GM12865 (cell line): ENCODE measurements at places on chromosomes 5 and 9.

GRCh38 chr5:137437774-137438173, 61.4 kb downstream of the SPOCK1 start:
- DNase-seq, result no peak

- no peak for DNase-seq
Observed at GRCh38 chr9:105007143-105007542, 79.2 kb upstream of the ABCA1 start.

- DNase-seq, result no peak
Observed at GRCh38 chr9:85662573-85662972, 79.2 kb downstream of the AGTPBP1 start.

DNA sequence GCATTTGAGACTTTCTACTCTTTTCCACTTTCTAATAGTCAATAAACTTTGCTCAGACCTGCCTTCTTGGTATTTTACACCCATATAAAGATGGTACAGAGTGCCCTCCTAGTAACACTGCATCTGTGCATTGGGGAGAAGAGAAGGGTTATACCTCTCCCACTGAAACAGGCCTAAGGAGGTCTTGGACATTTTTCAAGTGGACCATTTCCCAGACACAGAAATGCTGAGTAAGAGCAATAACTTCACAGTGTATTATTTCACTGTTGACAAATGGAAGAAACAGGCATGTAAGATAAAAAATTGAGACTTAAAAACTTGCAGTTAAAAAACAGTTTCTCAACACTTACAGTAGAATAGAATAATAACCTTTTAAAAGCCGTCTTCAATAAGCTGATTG, 1224.0 kb upstream of the CDH18 start:
- DNase-seq, result no peak

GRCh38 chr5:73822278-73822988, 196.4 kb downstream of the ARHGEF28 start:
- no peak for DNase-seq

- no peak for DNase-seq
Observed at GRCh38 chr5:149182241-149182640, 40.9 kb downstream of the ABLIM3 start.

GRCh38 chr9:21434202-21435014, 5.8 kb upstream of the IFNA1 start:
- peak; percentile 71 for DNase-seq

DNA sequence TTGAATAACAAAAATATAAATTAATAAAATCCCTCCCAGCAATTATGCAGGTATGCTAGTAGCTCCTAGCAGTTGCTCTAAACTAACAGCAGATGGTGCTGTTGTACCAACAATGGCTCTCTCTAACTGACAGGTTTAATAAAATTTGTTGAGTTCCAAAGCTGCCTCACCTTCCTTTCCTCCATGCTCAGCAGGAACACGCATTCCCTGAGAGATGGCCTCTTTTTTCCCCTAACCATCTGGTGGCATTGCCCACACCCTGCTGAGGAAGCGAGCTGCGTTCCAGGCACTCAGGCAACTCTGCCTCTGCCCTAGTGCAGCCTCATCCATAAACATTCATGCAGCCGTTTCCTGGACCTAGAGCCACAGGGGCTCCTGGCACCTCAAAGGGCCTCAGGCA, 106.2 kb downstream of the KLHL3 start:
- peak; percentile 62 for DNase-seq

DNA sequence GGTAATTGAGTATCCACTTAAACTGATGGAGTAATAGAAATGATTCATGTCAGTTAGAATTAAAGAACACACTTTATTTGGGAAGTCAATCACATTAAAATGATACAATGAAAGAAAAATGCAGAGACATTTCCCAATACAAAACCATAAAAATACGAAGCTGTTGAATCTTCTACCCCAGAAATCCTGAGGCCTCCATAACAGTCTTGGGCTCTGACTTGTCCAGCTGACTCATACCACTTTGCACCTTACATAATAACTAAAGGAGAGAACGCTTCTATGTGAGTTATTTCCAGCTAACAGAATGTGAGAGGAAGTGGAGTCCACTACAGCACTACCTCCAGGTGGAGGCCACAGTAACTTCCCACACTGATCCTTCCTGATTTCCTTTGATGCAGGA, 305.0 kb downstream of the MRPS30 start:
- DNase-seq, result no peak

- peak; percentile 49 for DNase-seq
Observed at GRCh38 chr5:157253547-157253946, 12.4 kb upstream of the CYFIP2 start.

- no peak for DNase-seq
Observed at GRCh38 chr9:36891341-36891811, 142.7 kb downstream of the PAX5 start.

GRCh38 chr5:126056352-126056751, 366.9 kb upstream of the GRAMD2B start:
- no peak for DNase-seq

DNA sequence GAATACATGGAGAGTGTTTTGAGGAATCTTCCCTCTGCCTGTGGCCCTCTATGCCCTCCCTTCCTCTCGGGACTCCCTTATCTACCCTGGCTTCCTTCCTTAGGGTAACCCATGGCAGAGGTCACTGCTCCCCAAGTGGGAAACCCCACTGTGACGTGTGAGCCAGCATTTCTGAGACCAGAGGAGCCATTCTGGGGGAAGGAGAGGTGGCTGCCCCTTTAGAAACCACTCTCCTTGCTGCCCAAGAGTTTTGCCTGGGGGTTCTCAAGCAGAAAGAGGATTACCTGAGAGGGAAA, 23.1 kb downstream of the CCNJL start:
- peak; percentile 18 for DNase-seq

DNA sequence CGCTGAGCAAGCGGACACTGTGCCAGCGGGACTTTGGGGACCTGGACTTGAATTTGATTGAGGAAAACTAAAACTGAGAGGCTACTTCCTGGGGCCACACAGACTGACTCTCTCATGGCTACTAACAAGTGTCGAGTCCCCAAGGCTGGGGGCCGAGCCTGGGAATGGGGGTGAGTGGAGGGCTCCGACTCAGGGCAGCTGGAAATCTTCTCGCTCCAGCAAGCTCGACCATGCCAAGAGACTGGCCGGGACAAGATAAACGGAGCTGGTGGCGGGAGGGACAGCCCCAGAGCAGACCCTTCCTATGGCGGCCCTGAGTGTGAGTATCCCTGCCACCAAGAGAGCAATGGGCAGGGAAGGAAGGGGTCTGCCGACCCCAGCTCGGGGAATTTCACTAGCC, 5.6 kb upstream of the KDM3B start:
- DNase-seq, result no peak

- DNase-seq, result no peak
Observed at GRCh38 chr5:140216478-140217074, 41.6 kb downstream of the CYSTM1 start.

DNA sequence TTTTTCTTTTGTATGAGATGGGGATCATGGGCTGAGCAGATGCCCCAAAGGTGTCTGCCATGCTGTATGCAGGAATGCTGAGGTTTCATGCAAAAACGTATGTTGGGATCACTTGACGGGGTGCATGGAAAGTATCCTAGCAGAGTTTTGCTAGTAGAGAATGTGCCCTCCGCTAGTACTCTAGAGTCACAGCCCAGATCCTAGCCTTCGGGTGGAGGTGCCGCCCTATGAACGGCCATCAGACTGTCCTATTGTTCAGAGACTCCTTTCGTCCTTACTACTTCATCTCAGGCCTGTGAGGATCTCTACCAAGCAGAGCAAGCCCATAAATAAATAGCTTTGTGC, 69.6 kb upstream of the SPATA31E1 start:
- no peak for DNase-seq

- DNase-seq, result no peak
Observed at GRCh38 chr5:135106610-135107471, 72.8 kb upstream of the PITX1 start.

DNA sequence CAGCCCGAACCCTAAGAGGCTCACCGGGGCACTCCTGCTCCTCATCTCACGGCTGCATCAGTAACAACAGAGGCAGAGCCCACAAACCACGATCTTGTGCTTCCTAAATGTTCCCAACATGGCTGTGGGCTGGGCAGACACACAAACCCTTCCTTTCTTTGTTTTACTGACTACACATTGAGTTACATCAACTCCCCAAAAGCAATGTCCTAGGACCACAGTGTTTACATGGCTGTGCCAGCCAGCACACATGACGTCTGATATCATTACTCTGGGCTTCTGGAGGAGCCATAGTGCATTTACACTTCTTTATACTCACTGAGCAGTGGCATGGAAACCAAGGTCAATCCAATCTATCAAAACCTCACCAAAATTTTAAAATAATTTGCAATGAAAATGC, 101.4 kb downstream of the LHFPL2 start:
- DNase-seq, result no peak

DNA sequence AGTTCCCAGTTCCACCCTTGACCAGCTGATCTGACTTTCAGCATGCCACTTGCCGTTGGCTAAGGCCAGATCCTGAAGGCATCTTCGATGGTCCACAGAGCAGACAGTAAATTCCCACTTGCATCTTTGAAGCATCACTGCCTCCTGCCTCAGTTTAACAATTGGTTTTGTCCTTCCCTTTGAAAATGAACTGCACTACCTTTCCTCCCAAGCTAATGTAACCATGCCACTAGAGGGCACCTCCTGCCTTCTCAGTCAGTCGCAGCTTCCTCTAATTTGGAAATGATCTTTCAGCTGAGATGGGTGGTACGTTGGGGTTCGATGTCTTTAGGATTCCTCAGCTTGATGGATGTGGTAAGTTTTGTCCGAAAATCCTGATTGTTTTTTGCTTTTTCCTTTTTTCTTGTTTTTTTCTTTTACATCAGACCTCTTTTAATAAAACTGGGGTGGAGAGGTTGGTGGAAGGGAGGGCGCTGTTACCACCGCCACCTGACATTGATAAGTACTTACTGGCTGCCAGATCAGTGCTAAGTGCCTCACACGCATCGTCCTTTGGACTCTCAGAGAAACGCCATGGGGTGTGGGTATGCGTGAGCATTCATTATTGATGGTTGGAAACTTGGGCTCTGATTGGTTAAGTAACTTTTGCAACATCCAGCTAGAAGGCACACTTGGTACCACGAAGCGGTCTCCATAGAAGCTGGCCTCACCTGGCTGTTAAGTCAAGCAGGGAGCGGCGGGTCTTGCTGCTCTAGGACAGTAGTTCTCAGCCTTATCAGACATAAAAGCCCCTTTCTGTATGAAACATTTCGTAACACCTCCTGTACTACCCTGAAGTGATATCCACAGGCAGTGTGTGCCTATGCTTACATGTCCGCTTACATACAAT, 16.9 kb downstream of the PTTG1 start:
- DNase-seq, result peak; percentile 81

DNA sequence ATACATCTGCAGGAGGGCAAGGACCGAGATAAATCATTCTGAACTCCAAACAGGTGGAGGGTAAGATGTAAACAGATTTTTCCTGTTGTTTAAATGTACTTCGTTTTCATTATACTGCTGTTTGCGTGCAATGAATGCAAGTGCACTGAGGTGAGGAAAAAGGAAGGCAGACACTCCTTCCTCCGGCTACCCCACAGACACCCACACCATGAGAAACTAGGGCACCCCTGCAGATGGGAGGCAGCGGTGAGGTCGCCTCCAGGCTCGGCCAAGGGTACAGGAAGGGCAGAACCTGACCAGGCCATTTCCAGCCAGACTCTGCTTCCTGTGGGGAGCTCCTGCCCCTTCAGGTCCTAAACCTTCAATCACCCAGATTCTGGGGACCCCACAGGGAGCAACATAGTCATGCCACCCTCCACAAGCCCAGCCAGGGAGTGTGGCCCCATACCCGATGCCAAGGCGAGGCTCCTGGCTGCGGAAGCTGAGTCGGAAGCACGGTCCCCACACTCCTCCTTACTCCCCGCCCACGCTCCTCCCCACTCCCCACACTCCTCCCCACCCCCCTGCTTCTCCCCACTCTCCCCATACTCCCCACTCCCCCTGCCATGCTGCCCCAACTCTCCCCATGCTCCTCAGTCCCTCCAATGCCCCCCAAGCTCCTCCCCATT, 37.1 kb downstream of the VAV2 start:
- peak; percentile 82 for DNase-seq

DNA sequence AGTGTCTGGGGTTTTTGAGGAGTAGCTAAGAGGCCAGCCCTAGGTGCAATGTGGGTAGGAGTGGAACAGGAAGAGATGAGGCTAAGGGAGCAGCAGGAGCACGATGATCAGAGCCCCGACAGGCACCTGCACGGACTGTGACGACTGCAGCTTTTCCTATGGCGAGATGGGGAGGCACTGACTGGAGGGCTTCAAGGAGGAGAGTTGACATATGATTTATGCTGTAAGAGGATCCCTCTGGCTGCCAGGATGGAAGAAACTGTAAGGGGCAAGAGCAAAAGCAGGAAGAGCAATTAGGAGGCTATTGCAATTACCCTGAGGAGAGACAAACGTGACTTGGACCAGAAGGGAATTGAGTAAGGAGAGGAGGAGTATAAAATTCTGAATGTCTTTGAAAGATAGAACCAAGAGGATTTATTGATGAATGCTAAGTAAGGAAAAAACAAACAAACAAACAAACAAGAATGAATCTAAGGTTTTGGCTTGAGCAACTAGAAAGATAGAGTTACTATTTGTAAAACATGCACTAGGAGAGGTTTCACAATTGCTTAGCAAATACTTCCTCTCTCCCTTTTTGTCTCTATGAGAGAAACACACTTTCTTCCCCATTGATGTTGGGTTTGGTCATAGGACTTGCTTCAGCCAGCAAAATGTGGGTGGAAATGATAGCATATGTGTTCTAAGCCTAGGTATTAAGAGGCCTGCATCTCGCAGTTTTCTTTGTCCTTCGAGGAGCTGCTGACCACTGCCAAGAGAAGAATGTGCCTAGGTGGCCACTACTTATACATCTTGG, 32.9 kb downstream of the TRPC7 start:
- DNase-seq, result no peak

- DNase-seq, result peak; percentile 42
Observed at GRCh38 chr9:37801287-37801850, 772 bp downstream of the DCAF10 start.

- DNase-seq, result no peak
Observed at GRCh38 chr5:92401-93220, 643 bp downstream of the PLEKHG4B start.

GRCh38 chr9:111803924-111804323, 9.2 kb upstream of the SHOC1 start:
- DNase-seq, result peak; percentile 18

GRCh38 chr9:99327667-99328066, 105.6 kb downstream of the SEC61B start:
- DNase-seq, result no peak

DNA sequence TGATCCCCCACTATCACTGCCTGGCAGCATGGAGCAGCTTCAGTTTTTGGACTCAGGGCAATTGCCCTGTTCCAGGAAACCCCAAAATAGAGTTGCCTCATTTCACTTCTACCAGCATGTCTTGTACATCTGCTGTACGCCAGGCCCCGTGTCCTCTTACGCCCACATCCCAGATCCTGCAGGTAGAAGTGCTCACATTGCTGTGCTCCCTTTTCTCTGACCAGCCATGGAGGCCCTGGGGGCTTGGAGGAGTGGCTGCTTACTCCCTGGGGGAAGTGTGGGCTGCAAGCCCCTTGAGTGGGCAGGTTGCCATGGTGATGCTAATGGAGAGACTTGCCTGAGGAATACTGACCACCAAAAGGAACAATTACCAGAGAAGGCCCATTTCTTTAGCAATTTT, 55.6 kb upstream of the KCNIP1 start:
- DNase-seq, result no peak
